ENCODE measurements at places on chromosomes 3 and 15.
A peak's percentile ranks its signal among the peaks of the same experiment; 100 is the strongest.

DNA sequence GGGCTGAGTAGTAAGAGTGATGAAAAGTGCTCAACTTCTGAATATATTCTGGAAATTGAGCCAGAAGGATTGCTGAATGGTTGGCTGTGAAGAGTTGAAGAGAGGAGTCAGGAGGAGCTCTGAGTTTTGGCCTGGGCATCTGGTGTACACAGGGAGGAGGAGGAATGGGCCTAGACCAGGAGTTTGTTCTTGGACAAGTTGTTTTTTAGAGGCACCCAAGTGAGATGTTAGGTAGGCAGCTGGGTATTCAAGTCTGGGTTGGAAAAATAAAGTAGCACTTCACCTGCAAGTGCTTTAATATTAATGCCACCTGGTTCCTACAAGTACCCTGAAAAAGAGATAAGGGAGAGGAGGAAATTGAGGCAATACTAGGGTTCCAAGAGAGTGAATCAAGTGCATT is 14.7 kb downstream of the BSN start:
- no peak for DNase-seq

DNA sequence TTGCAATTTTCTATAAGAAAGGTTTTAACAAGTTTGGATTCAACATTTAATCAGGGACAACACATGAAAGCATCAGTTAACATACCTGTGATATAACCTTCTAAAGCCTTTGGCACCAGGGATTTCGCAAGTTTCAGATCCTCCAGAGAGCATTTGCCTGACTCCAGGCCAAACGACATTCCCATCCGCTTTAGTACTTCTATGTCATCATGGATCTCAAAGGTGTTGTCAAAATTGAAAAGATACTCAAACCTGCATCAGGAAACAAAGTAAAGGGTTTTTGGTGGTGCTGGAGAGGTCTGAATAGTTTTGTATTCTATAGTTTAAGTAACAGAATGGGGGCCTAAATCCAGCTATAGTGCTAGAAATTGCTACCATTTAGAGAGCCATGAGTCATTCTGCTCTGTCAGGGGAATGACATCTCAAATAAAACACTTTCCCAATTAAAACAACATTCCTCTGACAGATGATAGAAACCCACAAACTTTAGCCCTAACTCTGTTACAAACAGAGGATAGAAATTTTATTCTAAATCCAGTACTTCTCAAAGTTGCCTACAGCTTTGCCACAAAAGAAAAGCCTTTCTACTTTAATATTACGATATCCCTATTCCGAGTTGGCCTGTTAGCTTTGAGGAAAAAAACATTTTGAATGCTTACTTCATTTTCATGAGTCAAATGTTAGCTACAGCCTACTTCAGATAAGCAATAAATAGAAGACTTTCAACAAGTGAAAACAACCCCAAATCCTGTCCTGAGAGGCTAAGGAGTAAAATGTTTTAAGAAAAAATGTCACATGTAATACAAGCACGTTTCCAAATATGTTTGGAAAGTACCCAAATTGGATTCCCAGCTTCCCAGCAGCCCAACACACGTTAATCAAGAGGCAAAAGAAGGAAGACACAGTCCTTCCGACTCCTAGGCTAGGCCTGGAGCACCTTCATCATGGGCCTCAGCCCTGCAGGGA is 83.4 kb downstream of the ATP1B3 start:
- no peak for DNase-seq

DNA sequence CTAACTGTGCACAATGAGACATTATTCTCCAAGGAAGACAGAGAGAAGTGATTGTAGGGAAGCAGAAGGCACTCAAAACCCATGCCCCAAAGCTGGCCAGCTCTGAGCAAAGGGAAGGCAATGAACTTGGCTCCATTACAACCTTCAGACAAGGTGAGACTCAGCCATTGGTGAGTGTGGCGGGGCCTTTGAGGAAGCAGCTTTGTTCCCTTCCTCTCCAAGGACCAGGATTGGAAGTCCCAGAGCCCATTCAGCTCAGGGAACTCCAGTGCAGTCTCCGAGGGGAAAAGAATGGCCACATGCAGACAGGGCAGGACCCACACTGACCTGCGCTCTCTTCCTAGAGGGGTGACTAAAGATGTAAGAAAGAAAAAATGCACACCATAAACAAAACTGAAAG is 23.1 kb downstream of the HEG1 start:
- no peak for DNase-seq

DNA sequence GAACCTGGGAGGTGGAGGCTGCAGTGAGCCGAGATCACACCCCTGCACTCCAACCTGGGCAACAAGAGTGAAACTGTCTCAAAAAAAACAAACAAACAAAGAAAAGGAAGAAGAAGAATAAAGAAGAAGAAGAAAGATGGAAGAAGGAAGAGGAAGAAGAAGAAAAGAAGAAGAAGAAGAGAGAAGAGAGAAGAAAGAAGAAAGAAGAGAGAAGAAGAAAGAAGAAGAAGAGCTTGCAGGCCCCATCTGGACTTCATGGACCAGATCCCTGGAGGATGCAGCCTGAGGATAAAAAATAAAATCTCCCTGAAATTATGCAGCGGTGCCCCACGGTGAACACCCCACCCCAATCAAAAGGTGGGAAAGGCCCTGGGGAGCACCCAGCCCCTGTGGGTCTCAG is 8.8 kb upstream of the MESP1 start:
- no peak for DNase-seq

GRCh38 chr15:85620690-85621049 is 174.1 kb downstream of the KLHL25 start:
- DNase-seq = no peak

DNA sequence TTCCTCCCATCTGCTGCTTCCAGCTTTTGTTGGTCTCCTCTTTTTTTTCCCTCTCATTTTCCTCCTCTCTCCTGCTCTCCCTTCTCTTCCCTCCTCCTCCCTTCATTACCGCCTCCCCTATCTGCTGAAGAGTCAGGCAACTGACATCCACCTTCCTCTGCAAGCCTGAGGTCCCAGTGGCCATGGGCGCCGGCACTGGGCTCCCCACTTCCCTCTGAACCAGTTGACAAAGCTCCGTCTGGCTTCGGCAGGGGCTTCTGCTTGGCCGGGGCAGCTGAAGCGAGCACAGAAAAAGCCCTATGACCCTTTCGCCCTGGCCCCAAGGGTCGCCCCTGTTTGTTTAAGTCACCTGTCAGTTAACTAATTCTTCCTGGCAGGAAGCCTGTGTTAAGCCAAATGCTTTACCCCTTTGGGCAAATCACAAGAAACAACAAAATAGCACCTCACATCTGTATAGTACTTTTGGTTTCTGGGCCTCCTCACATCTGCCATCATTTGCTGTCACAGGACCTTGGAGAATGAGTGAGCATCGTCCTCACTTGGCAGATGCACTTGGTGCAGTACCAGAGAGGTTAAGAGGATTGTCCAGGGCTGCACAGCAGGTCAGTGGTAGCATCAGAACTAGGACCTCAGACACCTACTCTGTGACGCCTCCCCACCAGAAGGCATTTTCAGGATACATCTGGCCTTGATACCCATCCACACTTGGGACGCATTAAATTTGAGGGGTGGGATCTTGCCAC is 27.7 kb downstream of the ITGA11 start:
- no peak for DNase-seq

GRCh38 chr3:46378426-46378942 is 7.7 kb downstream of the CCR5 start:
- DNase-seq = peak; percentile 37
